DMS 273 treated with DMSO at 0.1 percent for 48 hours (cell line): ENCODE measurements at places on chromosomes 13 and 19.

- no peak for DNase-seq
These were observed 93.3 kb upstream of the USP29 start for GRCh38 chr19:57026476-57026875.

DNA sequence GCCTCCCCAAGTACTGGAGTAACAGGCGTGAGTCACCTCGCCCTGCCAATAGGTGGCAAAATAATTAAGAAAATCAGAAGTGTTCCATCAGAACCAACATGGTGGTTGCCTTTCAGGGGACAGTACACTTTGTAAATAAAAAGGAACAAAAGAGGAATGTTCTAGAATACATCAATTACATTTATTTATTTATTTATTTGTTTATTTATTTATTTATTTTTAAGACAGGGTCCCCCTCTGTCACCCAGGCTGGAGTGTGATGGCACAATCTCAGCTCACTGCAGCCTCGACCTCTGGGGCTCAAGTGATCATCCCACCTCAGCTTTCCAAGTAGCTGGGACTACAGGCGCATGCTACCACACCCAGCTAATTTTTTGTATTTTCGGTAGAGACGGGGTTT lies 12.9 kb upstream of the TYROBP start:
- no peak for DNase-seq

DNA sequence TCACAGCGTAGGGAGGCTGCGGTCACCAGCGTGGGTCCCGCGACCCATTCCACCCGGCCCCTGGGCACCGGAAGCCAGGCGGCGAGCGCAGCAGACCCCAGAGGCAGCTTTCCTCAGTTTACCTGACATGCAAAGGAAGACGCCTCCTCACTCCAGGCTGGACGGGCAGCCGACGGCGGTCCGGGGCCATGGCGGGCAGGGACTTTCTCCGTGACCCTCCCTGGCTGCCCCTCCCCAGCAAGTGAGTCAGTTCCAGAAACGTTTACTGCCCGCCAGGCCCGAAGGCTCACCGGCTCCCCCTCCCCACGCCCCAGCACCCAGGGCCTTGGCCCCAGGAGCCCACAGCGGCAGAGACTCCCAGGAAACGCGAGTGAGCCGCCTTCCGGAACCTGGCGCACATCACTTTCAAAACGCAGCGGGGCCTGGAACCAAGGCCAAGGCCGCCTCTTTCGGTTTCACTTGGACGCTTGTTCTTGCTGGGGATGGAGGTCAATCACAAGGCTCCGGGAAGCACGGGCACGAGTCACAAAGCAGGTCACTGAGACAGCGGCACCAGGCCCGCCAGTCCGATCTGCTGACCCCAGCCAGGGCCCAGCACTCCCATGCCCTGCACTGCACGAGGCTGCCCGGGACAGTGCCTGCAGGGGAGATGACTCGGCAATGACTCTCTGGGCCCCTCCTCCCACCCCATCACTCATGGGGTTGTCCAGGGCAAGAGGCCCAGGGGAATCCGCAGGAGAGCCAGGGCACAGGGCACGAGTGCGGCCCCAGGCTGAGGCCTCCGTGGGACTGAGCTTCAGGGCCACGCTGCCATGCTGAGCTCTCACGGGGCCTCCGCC lies 5.3 kb downstream of the SBNO2 start:
- DNase-seq, result no peak

DNA sequence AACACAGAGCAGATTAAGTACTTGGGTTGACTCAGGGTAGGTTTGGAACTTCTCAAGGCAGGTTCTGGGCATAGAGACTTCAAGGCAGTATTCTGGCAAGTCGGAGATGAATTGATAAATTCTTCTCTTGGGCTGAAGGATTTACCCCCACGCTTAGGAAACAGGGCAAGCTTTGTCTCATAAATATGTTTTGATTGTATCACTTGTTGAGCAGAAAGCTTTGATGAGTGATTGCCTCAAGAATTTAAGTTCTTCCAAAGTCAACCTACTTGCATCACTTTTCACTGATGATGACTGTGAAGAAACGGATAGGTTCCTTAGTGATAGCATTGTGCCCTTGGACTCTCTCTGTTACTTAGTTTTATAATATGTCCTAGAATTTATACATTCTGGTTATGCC lies 258.6 kb upstream of the DACH1 start:
- DNase-seq, result no peak

DNA sequence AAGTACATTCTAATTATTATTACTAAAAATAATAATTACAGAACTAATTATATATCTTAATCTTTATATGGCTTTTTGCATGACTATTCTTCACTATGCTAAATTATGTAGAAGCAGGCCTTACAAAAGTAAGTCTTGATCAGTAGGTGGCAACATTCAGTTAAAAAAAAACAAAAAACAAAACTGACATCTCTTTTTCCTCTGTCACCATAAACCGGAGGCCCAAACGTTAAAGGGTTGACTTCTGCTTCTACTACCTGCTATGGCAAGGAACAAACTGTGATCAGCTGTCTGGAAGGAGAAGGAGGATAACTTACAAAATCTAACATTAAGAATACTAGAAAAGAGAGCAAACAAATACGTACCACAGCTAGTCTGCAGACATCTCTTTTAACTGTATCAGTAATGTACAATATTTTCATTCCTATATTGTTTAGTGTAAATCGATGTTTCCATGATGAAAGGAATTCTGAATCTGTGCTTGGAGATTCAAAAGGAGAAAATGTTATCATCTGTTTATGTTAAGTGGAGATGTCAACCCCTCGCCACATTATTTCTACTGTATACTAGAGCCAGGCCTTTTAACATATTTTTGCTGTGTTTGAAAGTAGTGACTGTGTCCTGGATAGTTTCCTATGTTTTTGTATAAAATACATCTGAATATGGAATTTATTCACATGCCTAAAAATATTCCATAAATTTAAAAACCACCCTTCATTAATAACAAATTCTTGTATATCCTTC lies 1525.4 kb downstream of the SLITRK1 start:
- DNase-seq, result no peak

- no peak for DNase-seq
These were observed 38.6 kb downstream of the ELL start for GRCh38 chr19:18483119-18483890.
